ENCODE measurements at places on chromosomes 6 and 20.

- DNase-seq: no peak
Measured at GRCh38 chr6:39189915-39190544, 39.2 kb downstream of the KCNK5 start.

- DNase-seq: no peak
Measured at GRCh38 chr6:122649701-122650100, 39.5 kb downstream of the PKIB start.

- DNase-seq: no peak
Measured at GRCh38 chr20:55935448-55936208, 69.7 kb downstream of the CBLN4 start.

DNA sequence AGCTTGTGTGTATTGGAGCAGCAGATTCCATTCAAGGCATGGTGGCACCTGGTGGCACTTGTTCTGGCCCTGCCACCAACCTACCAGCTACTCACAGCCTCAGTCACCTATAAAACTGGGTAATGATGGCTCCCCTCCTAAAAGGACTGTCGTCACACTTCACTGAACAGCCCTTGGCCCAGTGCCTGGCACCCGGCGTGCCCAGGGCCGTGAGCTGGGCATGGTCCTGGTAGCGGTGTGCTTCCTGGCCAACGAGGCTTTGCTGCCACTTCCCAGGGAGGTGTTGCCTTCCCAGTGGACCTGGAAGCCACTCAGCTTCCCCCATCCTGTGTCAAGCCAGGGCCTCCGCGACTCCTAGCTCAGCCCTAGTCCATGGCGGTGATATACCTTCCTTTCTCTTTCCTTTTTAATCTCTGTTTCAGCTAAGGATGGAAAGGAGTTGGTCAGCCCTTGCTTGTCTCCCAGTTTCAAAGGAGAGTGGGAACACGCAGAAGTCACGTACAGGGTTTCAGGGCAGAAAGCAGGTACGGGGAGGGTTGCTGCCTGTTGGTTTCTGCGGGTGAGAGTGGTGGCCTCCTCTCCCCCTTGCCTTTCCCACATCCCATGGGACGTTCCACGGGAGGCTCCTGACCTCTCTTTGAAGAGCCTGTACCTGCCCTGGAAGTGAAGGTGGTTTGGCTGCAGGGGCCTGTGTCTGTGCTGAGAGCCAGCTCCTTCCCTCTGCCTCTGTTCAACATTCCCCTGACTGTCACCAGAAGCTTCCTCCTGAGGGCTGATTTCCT, 25.5 kb downstream of the ENTPD6 start:
- no peak for DNase-seq

GRCh38 chr6:30041821-30042220, 19.2 kb upstream of the POLR1H start:
- no peak for DNase-seq

- DNase-seq: no peak
Measured at GRCh38 chr6:124866040-124866439, 96.2 kb upstream of the RNF217 start.

Measured in activated gamma-delta T cell treated with anti-CD3 and anti-CD28 coated beads, Interleukin-2, amount 50 U/mL, for 16 hours (primary cell).